Hindlimb muscle (tissue), 1 donor: ENCODE measurements at places on chromosomes 13 and 19.

DNA sequence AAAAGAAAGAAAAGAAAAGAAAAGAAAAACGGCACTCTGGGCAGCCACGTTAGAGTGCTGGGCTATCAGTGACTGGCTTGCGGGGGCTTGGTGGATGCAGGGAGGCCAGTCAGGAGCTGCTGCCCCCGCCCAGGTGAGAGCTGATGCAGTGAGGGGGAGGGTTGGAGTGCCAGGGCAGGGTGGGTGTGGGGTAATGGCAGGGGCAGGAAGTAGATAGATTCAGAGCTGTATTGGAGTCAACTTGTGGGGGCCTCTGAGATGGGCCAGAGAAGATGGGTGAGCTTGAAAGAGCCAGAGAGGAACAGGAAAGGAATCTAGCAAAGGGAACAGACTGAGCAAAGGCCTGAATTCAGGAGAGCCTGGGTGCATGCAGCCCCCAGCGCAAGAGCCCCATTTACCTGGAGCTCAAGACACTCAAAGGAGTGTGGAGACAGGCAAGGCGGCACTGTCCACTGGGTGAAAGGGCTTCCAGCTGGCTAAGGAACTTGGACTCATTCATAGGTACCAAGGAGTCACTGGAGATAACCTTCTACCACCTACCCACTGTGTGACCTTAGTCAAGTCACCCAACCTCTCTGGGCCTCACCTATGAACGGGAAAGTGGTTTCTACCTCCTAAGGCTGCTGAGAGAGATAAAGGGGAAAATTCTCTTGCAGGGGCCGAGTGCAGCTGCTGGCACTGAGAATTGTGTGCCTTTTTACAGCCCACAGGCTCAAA is 20.2 kb downstream of the VSTM2B start:
- no peak for DNase-seq

DNA sequence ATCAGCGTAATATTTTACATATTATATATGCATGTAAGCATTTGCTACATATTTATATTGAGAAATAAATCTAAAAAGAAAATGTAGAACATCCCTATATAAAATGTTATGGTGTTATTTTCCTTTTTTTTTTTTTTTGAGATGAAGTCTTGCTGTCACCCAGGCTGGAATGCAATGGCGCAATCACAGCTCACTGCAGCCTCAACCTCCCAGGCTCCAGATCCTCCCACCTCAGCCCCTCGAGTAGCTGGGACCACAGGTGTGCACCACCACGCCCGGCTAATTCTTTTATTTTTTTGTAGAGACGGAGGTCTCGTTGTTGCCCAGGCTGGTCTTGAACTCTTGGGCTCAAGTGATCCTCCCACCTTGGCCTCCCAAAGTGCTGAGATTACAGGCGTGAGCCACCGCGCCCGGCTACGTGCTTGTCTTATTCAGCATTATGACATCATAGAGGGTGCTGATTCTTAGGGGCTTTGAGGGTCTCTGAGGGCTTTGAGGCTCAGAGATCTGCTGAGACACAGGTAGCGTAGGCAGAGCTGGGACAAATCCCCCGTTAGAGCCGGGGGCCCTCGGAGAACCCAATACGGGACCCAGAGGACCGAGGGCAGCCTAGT is 101.9 kb downstream of the GADD45B start:
- DNase-seq = no peak

DNA sequence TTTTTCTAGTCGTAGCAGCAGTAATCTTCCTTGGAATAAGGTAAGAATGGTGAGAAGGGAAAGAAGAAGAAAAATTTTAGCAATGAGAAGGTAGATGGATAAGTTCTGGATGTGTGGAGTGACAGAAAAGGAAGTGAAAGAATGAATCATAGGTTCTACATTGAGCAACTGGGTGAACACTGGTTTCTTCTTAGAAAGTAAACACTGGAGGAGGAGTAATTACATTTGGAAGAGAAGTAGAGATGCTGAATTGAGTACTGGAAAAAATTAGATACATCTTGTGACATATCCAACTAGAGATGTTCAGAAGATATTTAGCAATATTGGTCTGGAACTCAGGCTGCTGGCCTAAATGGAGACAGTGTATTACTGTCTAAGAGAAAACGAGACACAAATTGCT is 148.5 kb downstream of the GPC5 start:
- no peak for DNase-seq

DNA sequence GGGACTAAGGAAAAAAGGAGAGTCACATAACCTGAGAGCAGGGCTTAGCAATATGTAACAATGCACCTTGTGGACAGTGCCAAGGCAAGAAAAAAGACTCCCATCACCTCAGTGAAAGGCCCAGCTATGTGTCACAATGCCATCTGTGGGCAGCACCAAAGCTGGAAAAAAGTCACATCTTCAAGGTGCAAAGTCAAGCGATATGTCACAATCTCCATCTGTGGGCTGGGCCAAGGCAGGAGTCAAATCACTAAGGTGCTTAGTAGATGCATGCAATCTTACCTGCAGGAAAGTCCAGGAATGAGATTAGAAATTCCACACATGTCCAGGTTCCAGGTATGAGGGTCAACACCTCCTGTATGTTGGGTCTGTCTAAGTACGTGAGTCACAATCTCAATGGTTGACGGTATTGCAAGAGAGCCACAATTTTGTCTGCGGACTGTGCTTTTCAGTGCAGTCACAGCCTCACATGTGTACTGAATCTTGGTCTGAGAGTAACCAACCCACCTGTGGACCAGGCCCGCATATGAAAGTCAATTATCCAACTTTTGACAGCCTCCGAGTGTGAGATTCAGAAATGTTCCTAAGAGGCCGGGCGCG is 14.8 kb upstream of the ZNF43 start:
- no peak for DNase-seq

DNA sequence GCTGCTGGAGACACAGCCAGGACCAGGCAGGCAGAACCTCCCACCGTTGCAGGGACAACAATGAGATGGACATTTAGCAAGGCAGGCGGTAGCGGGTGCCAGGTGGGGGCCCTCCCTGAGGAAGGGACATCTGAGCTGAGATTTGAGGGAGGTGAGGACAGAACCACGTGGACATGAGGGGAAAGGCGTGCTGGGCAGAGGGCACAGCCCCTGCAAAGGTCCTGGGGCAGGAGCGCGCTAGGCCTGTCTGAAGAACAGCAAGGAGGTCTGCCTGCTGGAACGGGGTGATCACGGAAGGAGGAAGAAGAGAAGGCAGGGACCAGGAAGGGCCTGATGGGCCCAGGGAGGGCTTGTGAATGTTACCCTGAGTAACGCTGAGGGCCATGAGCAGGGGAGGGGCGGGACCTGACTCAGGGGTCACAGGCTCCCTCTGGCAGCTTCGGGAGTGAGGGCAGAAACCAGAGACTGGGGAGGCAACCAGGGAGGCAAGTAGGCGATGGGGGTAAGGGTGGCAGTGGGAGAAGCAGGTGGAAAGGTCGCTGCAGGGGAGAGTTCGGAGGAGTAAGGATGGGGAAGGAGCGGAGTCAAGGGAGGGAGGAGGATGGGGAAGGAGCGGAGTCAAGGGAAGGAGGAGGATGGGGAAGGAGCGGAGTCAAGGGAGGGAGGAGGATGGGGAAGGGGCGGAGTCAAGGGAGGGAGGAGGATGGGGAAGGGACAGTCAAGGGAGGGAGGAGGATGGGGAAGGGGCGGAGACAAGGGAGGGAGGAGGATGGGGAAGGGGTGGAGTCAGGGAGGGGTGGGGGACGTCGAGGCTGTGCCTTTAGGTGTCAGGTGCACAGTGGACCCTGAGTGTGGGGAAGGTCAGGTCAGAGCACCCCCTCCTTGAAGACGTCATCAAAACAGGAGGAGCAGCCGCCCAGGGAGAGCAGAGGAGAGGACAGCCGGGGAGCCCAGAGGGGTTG is 15.7 kb upstream of the B3GNT3 start:
- no peak for DNase-seq

DNA sequence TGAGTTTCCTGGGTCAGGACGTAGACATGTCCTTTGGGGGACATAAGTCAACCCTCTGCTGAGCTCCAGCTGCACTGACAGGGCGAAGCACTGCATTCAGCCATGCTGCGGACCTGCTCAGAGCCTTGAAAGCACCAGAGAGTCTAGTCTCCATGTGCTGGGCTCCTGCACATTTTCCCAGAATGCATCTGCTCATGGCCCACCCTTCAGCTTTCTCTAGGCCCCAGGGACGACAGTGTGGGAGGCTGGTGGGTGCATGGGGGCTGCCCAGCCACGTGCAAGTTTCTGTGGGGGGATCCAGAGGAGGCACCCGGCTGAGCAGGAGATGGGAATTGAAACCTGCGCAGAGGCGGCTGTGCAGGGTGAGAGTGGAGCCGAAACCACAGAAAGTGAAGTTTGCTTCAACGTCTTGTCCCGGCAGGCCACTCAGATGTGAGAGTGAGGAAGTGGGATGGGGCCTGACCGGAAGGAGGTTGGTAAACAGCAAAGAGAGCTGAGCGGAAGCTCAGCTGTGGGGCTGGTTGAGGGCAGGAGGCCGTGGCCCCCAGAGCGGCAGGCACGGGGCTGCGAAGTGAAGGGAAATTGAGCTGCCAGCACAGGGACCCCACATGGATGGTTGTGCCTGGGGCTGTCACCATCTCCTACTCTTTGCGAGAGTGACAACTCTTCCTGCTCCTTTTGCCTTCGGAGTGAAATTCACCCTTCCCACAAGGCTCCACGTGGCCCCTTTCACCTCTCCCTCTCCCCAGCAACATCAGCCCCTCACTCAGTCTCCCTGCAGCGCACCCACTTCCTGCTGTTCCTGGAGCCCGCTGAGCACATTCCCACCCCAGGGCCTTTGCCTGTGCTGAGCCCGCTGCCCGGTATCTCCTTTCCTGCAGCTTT is 11.8 kb downstream of the PGLS start:
- DNase-seq = peak; percentile 38
